ENCODE measurements at places on chromosomes 3 and 15. TPM values are rescaled to one million over a fixed set of nuclear protein-coding genes. Genes with fewer than 3 reads are reported as not detected.

DNA sequence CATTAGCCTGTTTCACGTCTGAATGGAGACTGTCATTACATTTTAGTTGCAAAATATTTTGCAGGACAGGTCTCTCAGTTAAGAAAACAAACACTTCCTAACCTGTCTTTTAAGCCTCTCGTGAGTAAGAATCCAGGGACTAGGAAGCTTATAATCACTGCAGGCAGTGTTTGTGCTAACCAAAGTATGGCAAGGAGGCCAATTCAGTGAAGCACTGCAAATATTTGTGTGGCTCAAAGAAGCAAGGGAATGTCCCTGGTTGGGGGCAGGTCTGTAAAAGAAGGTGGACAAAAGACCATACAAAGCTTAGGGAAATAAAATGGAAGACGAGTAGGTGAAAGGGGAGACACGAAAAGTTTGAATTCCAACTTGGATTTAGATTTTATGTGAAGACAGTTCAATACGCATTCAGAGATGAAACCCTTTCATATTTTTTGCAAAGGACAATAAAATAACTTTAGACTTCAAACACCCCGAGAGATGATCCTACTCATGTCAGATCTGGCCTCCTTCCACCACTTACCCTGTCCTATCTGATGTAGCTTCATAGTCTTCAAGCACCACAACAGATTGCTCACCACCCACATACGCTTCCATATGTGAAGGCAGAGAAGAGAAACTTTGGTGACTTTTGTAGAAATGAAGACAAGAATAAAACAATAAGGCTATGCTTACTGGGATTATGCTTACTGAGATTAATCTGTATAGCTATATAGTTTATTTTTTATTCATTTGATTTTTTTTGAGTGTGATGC is 240.9 kb downstream of the TUSC7 start:
- H3K4me1 ChIP-seq: no peaks in the 10 kb centered on the region
- H3K27me3 ChIP-seq: no peaks in the 10 kb centered on the region
- H3K4me3 ChIP-seq: no peak overlapping the region
- no peak overlapping the region for H3K27ac ChIP-seq

DNA sequence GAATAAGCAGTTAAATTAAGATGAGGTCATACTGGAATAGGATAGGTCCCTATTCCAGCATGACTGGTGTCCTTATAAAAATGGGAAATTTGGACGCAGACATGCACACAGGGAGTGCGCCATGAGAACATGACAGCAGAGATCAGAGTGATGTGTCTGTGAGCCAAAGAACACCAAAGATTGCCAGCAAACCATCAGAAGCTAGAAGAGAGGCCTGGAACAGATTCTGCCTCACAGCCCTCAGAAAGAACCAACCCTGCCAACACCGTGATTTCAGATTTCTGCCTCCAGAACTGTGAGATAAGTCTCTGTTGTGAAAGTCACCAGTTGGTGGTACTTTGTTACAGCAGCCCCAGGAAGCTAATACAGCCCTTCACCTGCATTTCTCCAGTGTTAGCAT is 34.7 kb downstream of the EPHB1 start:
- DNase-seq: no peak
- no peak overlapping the region for H3K4me3 ChIP-seq
- H3K27me3 ChIP-seq: no peaks in the 10 kb centered on the region
- no peak overlapping the region for H3K27ac ChIP-seq
- no peaks in the 10 kb centered on the region for H3K36me3 ChIP-seq
- no peaks in the 10 kb centered on the region for H3K4me1 ChIP-seq

Gene NANOGP8
- not detected for total RNA-seq

DNA sequence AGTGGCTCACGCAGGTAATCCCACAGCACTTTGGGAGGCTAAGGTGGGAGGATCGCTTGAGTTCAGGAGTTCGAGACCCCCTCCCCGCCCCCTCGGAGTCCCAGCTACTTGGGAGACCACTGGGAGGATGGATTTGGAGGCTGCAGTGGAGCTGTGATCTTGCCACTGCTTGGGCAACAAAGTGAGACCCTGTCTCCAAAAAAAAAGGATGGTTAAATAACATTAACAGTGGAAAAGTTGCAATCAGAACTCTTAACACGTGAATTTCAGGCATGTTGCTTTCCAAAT is 1.4 kb upstream of the TMEM87A start:
- H3K27ac ChIP-seq: peak overlapping the region; percentile 98
- DNase-seq: no peak
- H3K36me3 ChIP-seq: peaks cover 27% of the 10 kb centered on the region

GRCh38 chr3:169299889-169300288 is 363.6 kb downstream of the MECOM start:
- no peaks in the 10 kb centered on the region for H3K36me3 ChIP-seq
- no peak overlapping the region for H3K4me3 ChIP-seq
- peak overlapping the region; percentile 66 for H3K27ac ChIP-seq
- H3K4me1 ChIP-seq: peaks cover 12% of the 10 kb centered on the region
- no peaks in the 10 kb centered on the region for H3K27me3 ChIP-seq
- DNase-seq: no peak

- peaks cover 50% of the 10 kb centered on the region for H3K36me3 ChIP-seq
- no peak for DNase-seq
- H3K4me3 ChIP-seq: no peak overlapping the region
Measured at GRCh38 chr15:38479756-38480155, 25.8 kb downstream of the FAM98B start.

Gene BCHE
- total RNA-seq: 2.3 TPM

Gene PLXNA1
- 26.4 TPM for total RNA-seq

Gene PEX11A
- 11.4 TPM for total RNA-seq

Gene RAB6B
- total RNA-seq: 59.1 TPM

Gene NAALADL2
- 5.8 TPM for total RNA-seq

Gene MCF2L2
- 0.91 TPM for total RNA-seq

- H3K4me3 ChIP-seq: no peak overlapping the region
- H3K36me3 ChIP-seq: peaks cover 52% of the 10 kb centered on the region
- H3K27me3 ChIP-seq: no peaks in the 10 kb centered on the region
Measured at GRCh38 chr15:44490622-44491021, 46.3 kb upstream of the EIF3J start.

GRCh38 chr15:85579957-85580694 is 199.7 kb downstream of the AKAP13 start:
- peak overlapping the region; percentile 93 for H3K27ac ChIP-seq
- DNase-seq: peak; percentile 35
- H3K4me3 ChIP-seq: peak overlapping the region; percentile 66
- H3K27me3 ChIP-seq: no peaks in the 10 kb centered on the region
- H3K36me3 ChIP-seq: peaks cover 17% of the 10 kb centered on the region

- H3K36me3 ChIP-seq: no peaks in the 10 kb centered on the region
- peak overlapping the region; percentile 73 for H3K27ac ChIP-seq
- H3K4me3 ChIP-seq: no peak overlapping the region
- H3K27me3 ChIP-seq: no peaks in the 10 kb centered on the region
- no peak for DNase-seq
Measured at GRCh38 chr3:192652727-192653126, 74.6 kb downstream of the FGF12 start.

- no peak for DNase-seq
- H3K4me1 ChIP-seq: peaks cover 15% of the 10 kb centered on the region
- H3K27ac ChIP-seq: no peak overlapping the region
Measured at GRCh38 chr15:39575180-39575579, 5.7 kb upstream of the THBS1 start.

- H3K27ac ChIP-seq: no peak overlapping the region
- DNase-seq: no peak
- H3K27me3 ChIP-seq: no peaks in the 10 kb centered on the region
- peaks cover 10% of the 10 kb centered on the region for H3K36me3 ChIP-seq
Measured at GRCh38 chr15:52164631-52165265, 26.4 kb downstream of the GNB5 start.

DNA sequence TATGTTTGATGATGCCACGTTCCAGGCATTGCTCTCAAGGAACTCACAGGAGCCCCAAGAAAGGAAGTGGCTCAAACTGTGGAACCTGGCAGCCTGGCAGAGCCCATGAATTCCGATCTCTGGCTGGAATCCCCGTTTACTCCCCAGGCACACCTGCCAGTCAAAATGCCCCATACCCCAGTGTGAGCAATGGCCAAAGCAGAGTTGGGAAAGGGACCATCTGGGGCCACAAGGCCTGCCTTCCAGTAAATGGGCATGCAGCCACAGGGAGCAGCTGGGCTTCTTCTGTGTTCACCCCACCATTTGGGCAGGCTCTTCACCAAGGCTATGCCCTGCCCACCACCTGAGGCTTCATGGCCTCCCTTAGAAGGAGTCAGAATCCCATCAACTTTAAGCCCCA is 257.0 kb upstream of the GOLGA6L4 start:
- no peak overlapping the region for H3K4me3 ChIP-seq
- H3K4me1 ChIP-seq: peaks cover 8% of the 10 kb centered on the region
- H3K27ac ChIP-seq: no peak overlapping the region
- peaks cover 13% of the 10 kb centered on the region for H3K36me3 ChIP-seq
- no peaks in the 10 kb centered on the region for H3K27me3 ChIP-seq

DNA sequence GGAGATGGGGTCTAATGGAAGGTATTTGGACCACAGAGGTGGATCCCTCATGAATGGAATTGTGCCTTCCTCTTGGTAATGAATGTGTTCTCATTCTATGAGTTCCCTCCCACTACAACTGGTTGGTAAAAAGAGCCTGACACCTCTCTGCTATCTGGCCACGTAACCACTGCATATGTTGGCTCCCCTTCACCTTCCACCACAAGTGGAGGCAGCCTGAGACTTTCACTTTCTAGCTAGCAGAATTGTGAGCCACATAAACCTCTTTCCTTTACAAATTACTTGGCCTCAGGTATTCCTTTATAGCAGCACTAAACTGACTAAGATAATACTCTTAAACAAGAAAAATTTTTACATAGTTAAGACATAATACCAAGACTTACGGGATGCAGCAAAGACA is 155.3 kb downstream of the NR1I2 start:
- no peak overlapping the region for H3K4me3 ChIP-seq
- H3K27ac ChIP-seq: no peak overlapping the region
- no peak for DNase-seq
- peaks cover 34% of the 10 kb centered on the region for H3K4me1 ChIP-seq

- no peak for DNase-seq
- H3K4me3 ChIP-seq: no peak overlapping the region
- no peaks in the 10 kb centered on the region for H3K36me3 ChIP-seq
- H3K4me1 ChIP-seq: peaks cover 57% of the 10 kb centered on the region
Measured at GRCh38 chr3:168060317-168060716, 35.4 kb downstream of the GOLIM4 start.

DNA sequence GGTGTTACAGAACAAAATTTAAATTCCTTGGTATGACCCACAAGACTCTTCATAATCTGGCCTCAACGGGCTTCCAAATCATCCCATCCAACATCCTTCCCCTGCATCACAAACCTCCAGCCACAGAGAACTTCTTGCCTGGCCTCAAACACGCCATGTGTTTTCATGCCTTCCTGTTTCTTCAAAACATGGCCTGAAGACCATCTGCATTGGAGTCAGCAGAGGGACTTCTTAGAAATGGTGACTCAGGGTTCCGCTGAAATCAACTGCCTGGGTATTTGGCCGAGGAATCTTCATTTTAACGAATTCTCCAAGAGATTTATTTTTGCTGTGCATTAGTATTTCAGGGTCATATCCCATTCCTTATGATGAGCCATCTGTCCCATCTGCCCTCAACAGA is 138.1 kb upstream of the RAP2B start:
- no peak overlapping the region for H3K4me3 ChIP-seq
- no peaks in the 10 kb centered on the region for H3K36me3 ChIP-seq
- peaks cover 7% of the 10 kb centered on the region for H3K27me3 ChIP-seq
- H3K4me1 ChIP-seq: peaks cover 9% of the 10 kb centered on the region
- DNase-seq: no peak

GRCh38 chr3:95002438-95003046 is 939.7 kb downstream of the NSUN3 start:
- H3K27me3 ChIP-seq: no peaks in the 10 kb centered on the region
- no peaks in the 10 kb centered on the region for H3K4me1 ChIP-seq
- no peak overlapping the region for H3K27ac ChIP-seq
- no peak overlapping the region for H3K4me3 ChIP-seq
- no peak for DNase-seq

- H3K4me1 ChIP-seq: peaks cover 16% of the 10 kb centered on the region
- H3K27me3 ChIP-seq: no peaks in the 10 kb centered on the region
- no peak for DNase-seq
Measured at GRCh38 chr3:126439968-126440708, 35.6 kb downstream of the ZXDC start.

Gene CPEB1
- total RNA-seq: 1.6 TPM

- DNase-seq: no peak
- no peak overlapping the region for H3K4me3 ChIP-seq
Measured at GRCh38 chr3:22045882-22046281, 294.9 kb upstream of the ZNF385D start.

DNA sequence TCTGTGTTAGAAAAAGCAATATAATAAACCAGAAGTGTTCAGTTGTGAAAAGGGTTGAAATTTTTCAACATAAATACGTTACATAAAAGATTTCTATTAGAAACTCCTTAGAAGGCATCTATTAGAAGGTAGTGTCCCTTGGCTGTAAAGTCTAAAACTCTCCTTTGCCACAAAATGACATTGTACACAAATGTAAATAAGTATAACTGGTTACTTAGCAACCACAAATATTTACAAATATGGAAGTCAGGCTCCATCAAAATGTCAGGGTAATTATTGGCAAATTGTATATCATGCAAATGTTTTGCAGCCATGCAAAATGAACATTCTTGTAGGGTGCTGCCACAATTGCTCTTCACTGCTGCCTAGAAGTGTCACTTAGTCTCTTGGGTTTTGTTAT is 419.1 kb upstream of the CDIN1 start:
- H3K27ac ChIP-seq: no peak overlapping the region
- no peak for DNase-seq
- H3K4me3 ChIP-seq: no peak overlapping the region
- no peaks in the 10 kb centered on the region for H3K4me1 ChIP-seq

DNA sequence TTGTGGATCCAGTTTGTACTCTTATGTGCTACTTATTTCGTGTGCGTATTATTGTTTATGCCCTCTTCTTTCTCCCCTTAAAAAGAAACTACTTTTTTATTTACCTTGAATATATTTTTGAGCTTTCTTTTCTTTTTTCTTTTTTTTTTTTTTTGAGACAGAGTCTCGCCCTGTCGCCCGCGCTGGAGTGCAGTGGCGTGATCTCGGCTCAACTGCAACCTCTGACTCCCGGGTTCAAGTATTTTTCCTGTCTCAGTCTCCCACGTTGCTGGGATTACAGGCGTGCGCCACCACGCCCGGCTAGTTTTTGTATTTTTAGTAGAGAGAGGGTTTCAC is 1.5 kb downstream of the SLC25A38 start:
- H3K27ac ChIP-seq: peak overlapping the region; percentile 96
- no peak for DNase-seq
- peaks cover 54% of the 10 kb centered on the region for H3K4me1 ChIP-seq

Gene SEMA7A
- total RNA-seq: 1.5 TPM

GRCh38 chr15:64029110-64029509 is 17.2 kb downstream of the DAPK2 start:
- no peak for DNase-seq
- no peaks in the 10 kb centered on the region for H3K27me3 ChIP-seq
- no peak overlapping the region for H3K27ac ChIP-seq
- H3K4me3 ChIP-seq: no peak overlapping the region

- no peak for DNase-seq
- H3K4me3 ChIP-seq: no peak overlapping the region
- H3K4me1 ChIP-seq: no peaks in the 10 kb centered on the region
- H3K27ac ChIP-seq: peak overlapping the region; percentile 33
- no peaks in the 10 kb centered on the region for H3K36me3 ChIP-seq
Measured at GRCh38 chr3:31370681-31371080, 162.0 kb upstream of the STT3B start.

Gene PGBD4
- total RNA-seq: 2.0 TPM

GRCh38 chr15:76439542-76439941 is 103.0 kb downstream of the ISL2 start:
- no peaks in the 10 kb centered on the region for H3K27me3 ChIP-seq
- no peaks in the 10 kb centered on the region for H3K4me1 ChIP-seq
- H3K27ac ChIP-seq: no peak overlapping the region
